NCI-H226 (cell line): ENCODE measurements at places on chromosomes 16 and 17.

DNA sequence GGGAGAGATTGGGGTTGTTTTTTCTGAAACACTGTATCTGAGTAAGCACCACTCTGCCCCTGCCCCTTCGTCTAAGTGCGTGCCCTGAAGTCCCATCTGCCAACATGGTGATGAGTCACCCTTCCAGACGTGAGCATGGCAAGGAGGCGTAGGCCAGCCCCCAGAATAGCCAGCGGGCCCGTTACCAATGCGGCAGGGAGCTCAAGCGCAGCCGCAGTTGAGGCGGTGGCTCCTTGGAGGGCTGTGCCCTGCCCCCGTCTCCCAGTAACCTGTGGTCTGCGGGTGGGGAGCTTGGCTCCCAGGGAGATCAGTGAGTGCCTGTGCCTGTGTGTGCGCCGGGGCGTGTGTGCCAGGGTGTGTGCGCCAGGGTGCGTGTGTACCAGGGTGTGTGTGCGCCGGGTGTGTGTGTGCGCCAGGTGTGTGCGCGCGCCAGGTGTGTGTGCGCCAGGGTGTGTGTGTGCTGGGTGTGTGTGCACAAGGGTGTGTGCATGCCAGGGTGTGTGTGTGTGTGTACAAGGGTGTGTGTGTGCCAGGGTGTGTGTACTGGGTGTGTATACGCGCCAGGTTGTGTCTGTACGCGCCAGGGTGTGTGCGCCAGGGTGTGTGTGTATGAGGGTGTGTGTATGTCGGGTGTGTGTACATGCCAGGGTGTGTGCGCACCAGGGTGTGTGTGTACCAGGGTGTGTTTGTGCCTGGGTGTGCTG lies 98.6 kb upstream of the CHMP6 start:
- DNase-seq: peak; percentile 42

DNA sequence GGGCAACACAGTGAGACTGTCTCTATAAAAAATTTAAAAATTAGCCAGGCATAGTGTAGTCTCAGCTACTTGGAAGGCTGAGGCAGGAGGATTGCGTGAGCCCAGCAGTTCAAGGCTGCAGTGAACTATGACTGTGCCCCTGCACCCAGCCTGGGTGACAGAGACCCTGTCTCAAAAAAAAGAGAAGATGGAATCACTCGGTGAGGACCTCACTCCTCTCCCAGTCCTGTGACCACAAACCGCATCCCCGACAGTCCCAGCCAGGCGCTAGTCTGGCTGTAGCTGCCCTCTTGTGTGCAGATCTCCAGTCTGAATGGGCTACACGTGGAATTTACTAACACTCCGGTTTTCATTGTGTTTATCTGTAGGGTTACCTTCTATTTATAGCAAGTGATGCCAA lies 11.1 kb downstream of the DEXI start:
- DNase-seq: no peak

DNA sequence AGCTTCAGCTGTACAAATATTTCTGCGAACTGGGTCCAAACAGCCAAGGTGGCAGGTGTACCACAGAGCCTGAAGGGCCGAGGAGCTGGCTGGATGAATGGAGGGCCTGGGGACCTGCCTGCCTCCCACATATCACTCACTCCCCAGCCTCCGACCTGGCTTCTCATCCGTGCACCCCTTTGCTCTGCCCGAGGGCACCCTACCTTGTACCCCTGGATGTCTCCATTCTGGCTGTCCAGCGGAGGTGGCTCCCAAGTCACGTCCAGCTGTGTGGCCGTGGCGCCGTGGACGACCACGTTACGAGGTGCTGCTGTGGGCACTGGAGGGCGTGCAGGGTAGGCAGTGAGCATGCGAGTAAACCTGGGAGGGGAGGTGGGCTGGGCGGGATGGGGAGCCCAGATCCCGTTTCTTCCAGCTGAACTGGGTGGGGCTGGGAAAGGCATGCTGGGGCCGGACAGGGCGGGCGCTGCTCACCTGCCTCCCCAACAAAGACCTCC lies 67.2 kb upstream of the CDC42EP4 start:
- no peak for DNase-seq

DNA sequence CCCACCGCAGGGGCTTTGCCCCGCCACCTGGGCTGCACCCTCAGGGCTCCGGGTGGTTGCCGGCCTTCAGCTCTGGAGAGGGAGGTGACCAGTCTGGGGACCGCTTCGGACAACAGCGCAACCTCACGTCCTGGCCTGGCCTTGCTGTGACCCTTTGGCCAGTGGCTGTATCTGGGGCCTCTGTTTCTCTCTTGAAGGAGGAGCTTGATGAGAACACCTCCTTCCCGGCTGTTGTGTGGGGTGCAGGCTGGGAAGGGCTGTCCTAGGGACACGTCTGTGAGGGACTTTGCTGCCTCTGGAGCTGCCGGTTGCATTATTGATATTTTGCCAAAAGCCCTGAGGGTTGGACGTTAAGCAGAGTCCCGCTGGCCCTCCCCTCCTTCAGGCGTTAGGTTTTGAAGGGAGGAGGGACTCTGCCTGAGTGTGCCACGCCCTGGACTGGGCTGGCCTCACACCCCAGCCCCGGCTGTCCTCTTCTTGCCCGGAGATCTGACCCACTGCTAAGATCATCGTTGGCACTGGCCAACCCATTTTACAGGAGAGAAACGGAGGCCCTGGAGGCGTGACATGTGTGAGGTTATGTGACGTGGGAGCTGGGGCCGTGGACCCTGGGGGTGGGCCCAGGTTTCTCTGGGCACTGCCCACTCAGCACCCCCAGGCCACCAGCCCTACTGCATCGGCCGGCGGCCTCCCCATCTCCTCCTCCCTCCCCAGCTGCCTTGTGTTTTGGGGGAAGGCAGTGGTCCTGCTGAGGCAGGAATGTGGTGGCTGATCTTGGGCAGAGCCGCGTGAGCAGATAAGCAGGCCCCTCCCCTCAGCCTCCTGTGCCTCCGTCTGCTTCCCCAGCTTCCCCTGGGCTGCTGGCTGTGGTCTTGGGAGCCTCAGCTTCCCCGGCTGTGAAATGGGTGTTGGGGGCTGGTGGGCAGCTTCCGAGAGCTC lies 8.5 kb downstream of the ZFPM1 start:
- DNase-seq: peak; percentile 84

DNA sequence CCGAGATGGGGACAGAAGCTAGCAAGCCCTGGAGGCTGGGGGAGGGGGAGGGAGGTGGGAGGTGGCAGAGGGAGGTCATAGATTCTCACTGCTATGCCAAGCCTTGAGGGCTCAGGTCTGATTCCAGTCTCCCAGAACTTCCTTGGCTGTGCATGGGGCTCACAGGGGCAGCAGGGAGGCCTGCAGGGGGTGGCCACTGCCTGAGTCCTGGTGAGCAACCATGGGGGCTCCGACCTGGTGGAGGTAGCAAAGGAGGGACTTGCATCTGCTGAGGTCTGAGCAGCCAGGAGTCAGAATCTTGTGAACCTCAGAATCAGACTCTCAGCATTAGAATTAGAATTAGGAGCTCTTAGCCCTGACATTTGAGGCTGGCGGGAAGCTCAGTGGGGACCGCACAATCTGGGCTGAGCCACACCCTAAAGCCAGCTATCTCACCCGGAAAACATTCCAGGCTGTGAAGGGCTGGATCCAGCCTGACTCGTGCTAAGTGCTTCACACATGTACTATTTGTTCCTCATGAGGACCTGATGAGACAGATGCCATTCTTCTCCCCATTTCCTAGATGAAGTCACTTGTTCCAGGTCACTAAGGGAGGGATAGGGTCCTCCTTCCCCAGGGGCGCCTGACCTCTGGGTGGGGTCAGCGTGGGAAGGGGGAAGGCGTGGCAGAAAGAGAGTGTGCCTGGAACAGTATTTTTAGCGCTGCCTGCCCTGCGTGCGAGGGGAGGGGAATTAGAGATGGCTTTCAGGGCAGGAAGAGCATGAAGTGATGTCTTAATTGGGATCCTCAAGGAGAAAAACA lies 17.3 kb upstream of the KCNJ12 start:
- DNase-seq: peak; percentile 56

GRCh38 chr17:15403276-15403939 lies 62.0 kb upstream of the TEKT3 start:
- no peak for DNase-seq

GRCh38 chr16:89319886-89320781 lies 102.6 kb downstream of the ZNF778 start:
- peak; percentile 87 for DNase-seq

GRCh38 chr17:40607641-40608040 lies 40.0 kb downstream of the SMARCE1 start:
- no peak for DNase-seq

DNA sequence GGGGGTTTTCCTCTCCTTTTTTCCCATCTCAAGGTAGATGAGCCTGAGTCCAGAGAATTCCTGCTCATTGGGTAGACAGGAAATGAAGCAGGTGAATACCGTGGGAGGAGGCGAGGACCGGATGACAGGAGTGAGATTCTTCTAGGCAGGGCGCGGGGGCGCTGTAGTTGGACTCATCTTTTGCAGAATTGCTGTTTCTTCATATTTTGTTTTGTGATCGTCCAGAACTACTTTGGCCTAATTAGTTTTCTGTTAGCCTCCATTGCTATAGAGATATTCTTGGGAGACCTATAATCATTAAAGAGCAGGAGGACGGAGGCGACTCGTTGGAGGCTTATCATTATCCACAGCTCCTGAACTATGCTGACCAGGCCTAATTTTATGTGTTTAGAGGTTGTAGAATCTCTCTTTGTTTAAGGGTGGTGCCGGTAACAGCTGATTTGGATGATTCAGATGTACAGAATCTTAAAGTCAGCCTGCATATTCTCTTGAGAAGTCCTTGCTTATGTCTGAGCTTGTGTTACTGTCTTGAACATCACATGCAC lies 650 bp downstream of the ATP6V0A1 start:
- DNase-seq: peak; percentile 59

DNA sequence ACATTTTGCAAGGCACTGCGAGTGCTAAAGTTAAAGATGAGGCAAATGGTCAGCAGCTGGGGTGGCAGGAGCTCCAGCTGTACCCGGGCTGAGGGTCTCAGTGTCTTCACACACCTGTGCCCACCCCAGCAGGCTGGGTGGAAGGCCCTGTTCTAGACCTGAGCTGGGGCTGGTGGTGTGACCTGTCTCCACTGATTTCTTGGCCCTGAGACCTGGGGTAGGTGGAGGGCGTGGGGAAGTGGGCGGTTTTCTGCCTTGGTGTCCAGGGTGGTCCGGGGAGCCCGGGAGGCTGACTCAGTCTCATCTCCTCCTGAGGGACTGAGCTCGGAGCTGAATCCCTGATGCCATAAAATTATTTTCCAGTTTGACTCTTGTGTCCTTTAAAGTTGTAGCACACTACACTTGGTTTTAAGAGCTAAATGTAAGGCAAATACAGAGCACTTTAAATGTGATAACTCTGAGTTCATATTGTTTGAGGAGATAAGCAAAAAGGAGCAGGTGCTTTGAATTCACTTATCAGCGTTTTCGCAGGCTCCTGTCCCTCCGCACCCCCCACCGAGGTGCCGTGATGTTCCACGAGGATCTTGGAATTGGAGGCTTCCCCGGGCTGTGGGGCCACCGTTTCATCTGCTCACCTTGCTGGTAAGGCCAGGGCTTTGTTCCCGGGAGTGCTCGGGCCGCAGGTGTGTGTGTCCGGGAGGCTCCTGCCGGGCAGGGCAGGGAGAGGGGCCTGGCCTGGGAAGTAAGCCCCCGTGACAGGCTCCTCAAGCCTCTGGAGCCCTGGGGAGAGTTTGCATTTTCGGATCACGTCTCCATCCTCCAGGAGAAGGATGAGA lies 117.0 kb downstream of the AATF start:
- DNase-seq: no peak

DNA sequence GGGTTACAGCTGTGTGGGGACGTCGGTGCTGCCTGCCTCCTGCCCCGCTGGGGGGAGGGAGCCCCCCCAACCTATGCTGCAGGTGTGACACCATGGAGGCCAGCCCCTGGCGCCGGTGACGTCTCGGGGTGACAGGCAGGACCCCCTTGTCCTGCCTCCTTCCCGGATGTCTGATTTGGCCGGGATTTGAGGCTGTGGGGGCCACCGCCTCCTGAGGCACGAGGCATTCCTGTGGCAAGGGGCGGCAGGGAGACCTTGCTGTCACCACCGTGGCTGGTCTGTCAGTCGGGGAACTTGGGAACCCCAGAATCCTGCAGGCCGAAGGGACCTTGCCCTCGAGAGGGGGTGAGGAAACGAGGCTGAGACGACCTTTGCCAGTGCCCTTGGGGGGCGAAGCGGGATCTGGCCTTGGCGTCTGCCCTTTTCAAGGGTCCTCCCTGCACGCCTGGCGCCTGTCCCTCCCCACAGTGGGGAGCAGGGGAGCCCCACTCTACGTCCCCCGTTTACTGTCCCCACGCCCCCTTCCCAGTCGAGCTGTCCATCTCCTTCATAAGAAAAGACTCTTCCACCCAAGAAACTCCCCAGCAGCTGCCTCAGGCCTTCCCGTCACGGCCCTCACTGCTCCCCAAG lies 74.4 kb downstream of the METRNL start:
- DNase-seq: no peak
